Retinal pigment epithelial cell (primary cell): ENCODE measurements at places on chromosomes 5 and 9.
A peak's percentile ranks its signal among the peaks of the same experiment; 100 is the strongest.

- DNase-seq, result peak; percentile 85
Observed at GRCh38 chr9:87290241-87291052, 207.2 kb upstream of the DAPK1 start.

- no peak for DNase-seq
Observed at GRCh38 chr5:127892467-127893207, 189.4 kb downstream of the CCDC192 start.

DNA sequence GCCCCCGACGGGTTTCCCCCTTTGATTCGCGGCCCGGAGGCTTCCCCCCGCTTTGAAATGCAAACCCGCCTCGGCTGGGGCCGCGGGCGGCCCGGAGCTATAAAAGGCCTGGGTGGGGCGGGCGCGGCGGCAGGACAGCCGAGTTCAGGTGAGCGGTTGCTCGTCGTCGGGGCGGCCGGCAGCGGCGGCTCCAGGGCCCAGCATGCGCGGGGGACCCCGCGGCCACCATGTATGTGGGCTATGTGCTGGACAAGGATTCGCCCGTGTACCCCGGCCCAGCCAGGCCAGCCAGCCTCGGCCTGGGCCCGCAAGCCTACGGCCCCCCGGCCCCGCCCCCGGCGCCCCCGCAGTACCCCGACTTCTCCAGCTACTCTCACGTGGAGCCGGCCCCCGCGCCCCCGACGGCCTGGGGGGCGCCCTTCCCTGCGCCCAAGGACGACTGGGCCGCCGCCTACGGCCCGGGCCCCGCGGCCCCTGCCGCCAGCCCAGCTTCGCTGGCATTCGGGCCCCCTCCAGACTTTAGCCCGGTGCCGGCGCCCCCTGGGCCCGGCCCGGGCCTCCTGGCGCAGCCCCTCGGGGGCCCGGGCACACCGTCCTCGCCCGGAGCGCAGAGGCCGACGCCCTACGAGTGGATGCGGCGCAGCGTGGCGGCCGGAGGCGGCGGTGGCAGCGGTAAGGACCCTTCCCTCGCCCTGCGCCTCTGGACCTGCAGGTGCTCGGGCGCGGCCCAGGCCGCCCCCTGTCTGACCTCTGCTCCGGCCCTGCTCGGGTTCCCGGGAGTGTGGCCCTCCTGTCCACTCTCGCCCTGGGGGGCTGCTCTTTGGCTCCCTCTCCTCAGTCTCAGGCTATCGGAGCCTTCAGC is at the start of gene CDX1:
TSS of gene CDX1 (plus strand) at position 129 of the 862 bp plus-strand sequence. CDS start at position 228, 99 bp downstream.
- DNase-seq, result no peak

GRCh38 chr9:96581786-96582185 is 37.9 kb downstream of the CDC14B start:
- DNase-seq, result no peak

DNA sequence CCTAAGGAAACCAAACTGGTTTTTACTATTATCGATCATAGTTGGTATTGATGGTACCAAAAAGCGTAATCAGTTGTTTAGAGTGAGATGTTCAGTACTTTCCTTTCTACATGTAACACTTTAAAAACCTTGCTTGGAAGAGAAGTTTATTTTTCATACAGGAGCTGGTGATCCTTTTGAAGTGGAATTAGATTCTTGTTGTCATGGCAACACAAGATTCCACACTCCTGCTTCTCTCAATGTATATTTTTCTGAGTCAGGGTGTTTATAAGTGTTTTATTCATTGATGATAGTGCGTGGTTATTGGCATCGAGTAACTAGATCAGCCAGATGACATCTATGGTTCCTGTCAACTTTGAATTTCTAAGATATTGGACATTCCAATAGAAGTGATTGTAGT is 181.1 kb upstream of the CHD1 start:
- DNase-seq, result no peak

DNA sequence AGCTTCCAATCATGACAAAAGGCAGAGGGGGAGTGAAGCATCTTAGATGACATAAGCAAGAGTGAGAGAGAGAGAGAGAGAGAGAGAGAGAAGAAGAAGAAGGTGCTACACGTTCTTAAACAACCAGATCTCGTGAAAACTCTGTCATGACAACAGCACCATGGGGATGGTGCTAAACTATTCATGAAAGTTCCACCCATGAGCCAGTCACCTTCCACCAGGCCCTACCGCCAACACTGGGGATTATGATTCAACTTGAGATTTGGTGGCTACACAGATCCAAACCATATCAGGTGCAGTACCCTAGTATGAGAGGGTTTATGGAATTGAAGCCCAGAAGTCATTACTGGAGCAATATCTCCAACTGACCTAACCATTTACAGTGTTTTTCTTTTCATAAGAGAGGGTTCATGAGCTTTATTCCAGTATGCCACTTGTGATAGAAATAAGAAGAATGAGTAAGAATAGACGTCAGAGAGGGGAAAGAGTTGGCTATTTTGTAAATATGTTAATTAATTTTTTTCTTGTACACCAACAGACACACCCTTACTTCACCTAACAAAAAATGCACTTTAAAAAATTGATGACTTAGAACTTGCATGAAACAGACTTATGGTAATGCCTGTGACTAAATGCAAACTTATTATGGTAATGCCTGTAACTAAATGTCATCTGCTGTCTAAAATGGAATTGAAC is 680.4 kb upstream of the ITGA1 start:
- no peak for DNase-seq

DNA sequence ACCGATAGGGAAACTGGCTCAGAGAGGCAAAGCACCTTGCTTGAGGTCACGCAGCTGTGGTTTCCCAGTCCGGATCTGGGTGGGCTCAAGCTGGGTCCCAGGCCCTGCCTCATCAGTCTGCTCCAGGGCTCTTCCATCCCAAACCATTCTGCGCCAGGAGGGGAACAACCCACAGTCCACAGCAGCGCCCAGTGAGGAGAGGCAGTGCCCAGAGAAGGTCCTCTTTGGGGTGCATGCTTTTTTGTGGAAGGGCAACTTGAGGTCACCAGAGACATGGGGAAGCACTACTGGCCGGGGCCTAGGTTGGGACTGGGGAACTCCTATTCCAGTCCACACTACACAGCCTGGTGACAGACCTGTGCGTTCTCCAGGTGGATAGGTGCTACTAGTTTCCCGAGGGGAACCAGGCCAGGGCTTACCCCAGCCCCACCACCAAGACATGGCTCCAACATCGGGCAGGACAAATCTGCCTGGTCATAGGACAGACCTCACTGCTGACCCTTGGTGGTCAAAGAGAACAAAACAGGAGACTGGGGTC is 62.5 kb upstream of the RNF130 start:
- no peak for DNase-seq

GRCh38 chr9:113590991-113591898 is 127.7 kb downstream of the RGS3 start:
- no peak for DNase-seq

GRCh38 chr5:14708551-14708950 is 44.0 kb downstream of the OTULIN start:
- DNase-seq, result no peak

DNA sequence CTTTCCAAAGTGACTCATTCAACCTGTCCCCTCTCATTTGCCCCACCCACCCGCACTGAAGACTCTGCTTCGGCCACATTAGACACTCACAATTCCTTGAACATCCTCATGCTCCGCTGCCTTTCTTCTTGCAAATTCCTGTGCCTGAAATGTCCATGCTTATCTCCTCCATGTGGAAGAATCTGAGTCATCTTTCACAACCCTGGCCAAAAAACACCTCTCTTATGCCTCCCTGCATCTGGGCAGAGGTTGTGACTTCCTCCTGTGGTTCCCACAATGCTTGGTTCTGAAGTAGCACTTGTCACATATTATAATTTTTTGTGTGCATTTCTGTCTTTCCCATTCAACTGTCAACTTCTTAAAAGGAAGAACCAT is 238.6 kb downstream of the ENC1 start:
- no peak for DNase-seq

GRCh38 chr9:114157516-114158176 is 2.3 kb downstream of the COL27A1 start:
- DNase-seq, result no peak

DNA sequence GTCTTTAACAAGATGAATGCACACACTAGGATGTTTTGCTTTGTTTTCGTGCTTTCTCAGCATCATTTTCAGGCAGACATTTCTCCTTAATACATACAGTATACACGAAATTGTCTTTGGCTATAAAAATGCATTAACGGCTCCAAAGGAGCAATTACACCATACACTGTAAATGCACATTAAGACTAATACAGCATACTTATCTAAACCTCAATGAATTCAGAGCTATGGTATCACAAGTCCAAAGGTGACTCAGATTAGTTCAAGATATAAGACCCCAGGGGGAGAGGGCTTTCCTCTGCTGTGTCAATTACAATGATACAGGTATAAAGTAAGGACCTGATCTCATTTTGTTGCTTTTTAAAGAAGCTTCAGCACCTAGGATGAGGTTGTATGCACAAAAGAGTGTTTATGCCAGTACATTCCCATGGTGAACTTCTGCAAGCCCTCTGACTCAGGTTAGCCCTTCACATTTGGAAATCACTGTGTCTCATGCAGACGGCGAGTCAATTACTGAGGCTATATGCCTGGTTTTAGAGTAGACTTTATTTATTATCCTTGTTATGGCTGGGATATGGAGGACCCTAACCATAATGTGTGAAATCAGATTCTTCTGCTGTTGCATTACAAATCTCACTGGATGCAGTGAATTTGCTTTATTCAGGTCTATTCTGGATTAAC is 233.3 kb downstream of the ZNF608 start:
- no peak for DNase-seq

DNA sequence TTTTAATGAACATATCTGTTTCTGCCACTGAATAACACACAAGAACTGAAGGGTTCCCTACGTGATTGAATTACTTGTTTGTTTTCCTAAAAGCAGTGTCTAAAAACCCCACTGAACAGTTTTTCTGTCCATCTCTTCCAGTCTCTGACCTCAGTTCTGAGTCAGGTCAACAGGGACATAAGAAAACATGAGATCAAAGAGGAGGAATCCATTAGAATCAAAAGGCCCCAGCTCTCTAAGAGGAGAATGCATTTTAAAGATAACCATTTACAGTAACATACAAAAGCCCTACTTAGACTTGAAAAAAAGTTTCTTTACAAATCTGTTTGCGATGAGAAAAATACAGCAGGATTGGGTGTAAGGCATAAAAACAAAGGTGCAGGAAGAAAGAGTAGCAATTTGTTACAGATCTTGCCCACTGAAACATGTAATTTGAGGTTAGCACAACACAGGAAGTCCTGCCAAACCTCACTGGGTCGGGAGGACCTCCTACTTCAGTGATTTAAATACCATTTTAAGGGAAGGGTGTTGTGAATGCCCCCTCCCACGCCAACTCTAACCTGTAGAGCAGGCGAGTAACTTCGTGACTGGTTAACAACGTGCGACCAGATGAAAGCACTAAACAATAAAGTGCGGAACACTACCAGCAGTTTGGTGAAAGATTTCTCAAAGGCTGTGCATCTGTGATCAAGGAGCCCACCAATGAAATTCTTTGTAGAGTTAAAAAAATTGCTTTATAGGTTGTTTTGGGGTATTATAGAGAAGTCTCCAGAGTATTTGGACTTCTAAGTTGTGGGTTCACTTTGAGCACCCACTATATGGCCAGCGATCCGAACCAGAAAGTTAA is 1.3 kb downstream of the QSOX2 start:
- DNase-seq, result no peak

GRCh38 chr9:107312376-107313050 is 29.4 kb downstream of the RAD23B start:
- no peak for DNase-seq

DNA sequence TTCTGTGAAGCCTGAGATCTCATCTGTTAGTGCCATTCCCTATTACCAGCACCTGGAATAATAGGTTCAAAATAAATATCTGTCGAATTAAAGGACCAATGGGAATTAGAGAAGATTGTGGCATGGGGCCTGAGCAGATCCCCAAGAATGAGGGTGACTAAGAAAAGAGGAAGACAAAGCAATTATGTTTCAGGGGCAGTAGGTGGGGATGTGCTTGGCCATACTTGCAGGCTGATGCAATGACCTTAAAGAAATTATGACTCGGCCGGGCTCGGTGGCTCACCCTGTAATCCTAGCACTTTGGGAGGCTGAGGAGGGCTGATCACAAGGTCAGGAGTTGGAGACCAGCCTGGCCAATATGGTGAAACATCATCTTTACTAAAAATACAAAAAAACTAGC is 562.8 kb downstream of the PTPRD start:
- no peak for DNase-seq

GRCh38 chr5:118637947-118638670 is 350.2 kb downstream of the DTWD2 start:
- no peak for DNase-seq

GRCh38 chr5:14900693-14901461 is 29.3 kb upstream of the ANKH start:
- DNase-seq, result no peak

GRCh38 chr5:97165726-97166125 is 17.3 kb downstream of the RIOK2 start:
- DNase-seq, result no peak

DNA sequence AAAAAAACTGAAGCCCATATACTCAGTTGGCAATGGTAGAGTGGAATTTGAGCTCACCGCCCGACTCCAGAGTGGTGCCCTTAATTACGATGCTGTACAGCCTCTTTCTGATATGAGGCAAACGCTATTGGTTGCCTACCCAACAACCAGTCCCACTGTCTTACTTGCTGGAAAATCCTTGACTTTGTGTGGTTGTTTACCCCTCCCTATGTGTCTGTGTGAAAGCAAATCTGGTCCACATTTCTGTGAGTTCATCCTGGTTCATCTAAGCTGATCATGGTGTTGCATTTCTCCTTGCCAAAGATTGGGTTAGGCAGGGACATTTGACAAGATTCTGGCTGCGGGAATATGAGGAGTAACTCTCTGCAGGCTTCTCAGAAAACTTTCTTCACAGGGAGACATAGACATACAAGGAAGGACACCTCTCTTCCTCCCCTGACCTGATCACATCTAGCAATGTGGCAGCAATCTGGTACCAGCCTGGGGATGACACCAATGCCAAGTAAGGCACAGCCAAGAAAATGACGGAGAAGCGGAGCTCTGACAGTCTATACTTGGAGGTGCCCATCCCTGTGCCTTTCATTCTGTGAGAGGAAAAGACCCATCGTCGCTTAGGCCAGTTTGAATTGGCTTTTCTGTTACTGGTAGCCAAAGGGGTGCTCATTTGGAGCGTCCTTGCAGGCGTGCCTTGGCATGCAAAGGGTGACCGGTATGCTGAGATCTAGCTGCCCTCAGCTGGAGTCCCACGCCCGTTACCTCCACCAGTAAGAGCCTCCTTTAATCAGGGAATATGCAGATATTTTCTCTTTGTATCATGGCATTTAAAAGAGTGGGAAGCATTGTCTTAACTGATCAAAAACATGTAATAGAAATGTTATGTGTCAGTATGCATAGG is 124.3 kb downstream of the AOPEP start:
- no peak for DNase-seq

DNA sequence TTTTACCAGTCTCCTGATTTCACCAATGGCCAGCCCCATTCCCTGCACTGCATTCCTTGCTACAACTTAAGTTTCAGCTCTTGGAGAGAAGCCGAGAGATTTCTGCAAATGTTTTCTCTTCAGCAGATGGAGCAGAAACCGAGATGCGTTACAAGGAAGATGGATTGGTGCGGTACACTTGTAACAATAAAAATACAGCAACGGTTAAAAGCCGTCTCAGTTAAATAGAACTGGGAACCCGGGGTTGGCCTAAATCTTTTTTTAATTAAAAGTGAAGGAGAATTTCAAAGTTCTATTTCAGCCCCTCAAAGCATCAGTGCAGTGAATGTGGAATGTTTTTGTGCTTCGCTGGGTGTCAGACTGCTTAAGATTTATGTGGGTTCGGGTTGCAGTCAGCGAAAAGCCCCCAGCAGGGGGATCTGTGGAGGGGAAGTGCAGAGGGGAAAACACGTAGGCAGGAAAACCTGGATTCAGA is 19.8 kb downstream of the BRINP1 start:
- DNase-seq, result no peak
